ENCODE measurements at places on chromosomes 13 and 19.

DNA sequence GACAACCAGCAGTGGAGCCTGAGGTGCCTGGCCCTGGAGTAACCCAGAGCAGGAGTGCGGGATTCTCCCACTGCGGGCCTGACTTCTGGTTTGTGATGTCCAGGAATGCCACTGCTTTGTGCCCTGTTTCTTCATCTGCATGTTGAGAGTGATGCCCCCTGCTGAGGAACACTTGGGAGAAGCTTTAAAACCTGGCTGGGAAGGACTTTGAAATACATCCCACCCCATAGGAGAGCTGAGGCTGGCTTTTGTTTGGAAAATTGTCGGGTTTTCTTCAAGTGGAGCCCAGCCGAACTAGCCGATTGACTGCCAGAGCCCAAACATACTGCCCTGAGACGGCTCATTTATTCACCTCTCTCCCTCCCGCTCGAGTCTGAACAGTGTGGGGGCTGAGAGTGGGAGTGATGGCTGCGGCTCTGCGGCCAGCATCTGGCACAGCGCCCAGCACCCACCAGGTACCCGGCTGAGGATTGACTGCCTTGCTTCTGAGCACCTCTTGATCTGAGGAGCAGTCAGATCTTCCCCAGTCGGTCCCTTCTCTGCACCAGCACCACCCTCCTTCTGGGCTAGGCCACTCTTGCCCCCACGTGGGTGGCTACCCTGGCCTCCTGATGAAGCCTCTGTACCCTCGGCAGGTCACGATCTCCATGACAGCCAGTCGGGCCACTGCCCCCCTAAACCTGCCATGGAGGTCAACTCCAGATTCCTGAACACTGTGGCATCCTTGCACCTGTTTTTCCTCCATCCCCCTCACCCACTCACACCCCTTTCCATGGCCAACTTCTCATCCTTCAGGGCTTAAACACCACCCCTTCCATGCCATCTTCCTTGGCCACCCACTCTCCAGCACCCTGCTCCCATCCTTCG lies 148.9 kb downstream of the SIPA1L3 start:
- peak; percentile 62 for DNase-seq

- peak; percentile 4 for DNase-seq
These were observed 69.8 kb downstream of the KCNRG start for GRCh38 chr13:50085063-50085462.

GRCh38 chr19:984165-984967 lies at the start of gene WDR18:
TSS of gene WDR18 (plus strand) at chr19:984345. CDS start at chr19:984354, 9 bp downstream.
- DNase-seq: peak; percentile 96

DNA sequence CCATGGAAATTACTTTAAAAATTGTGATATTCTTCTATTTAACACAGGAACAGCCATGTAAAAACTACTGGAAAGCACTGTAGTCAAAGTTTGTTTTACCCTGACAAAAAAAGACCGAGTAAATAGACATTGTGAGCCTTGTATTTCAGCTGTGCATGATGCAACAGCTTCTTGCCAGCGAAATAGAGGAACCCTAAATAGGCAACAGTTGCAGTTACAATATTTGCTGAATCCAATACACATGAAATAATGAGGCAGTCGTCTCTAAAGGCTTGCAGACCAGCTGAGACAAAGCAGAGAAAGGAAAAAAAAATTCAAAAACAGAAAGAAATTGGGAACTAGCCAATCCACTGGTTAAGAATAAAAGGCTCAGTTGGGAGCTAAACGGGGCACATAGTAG lies 1001.1 kb downstream of the OLFM4 start:
- no peak for DNase-seq

GRCh38 chr19:49976496-49976895 lies 15.5 kb upstream of the SIGLEC11 start:
- no peak for DNase-seq

GRCh38 chr13:102812611-102813287 lies 13.8 kb downstream of the BIVM start:
- peak; percentile 5 for DNase-seq

- DNase-seq: no peak
These were observed 53.4 kb downstream of the TSSK6 start for GRCh38 chr19:19461671-19462622.

DNA sequence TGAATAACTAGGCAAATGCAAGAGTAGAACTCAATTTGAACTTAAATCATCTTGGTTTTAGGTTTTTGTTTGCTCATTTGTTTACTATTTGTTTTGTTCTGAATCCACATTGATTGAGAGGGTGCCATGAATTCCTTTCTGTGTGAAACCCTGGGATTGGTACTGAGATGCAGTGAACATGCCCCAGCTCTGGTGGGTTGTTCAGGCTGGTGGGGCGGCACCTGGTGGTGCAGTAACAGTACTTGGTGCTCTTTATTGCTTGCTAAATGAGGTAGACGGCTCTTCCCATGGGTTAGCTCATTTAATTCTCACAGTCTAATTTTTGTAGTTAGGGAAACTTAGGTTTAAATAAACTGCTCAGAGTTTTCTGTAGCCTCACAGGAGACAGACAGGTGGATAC lies 48.4 kb downstream of the WASF3 start:
- no peak for DNase-seq

DNA sequence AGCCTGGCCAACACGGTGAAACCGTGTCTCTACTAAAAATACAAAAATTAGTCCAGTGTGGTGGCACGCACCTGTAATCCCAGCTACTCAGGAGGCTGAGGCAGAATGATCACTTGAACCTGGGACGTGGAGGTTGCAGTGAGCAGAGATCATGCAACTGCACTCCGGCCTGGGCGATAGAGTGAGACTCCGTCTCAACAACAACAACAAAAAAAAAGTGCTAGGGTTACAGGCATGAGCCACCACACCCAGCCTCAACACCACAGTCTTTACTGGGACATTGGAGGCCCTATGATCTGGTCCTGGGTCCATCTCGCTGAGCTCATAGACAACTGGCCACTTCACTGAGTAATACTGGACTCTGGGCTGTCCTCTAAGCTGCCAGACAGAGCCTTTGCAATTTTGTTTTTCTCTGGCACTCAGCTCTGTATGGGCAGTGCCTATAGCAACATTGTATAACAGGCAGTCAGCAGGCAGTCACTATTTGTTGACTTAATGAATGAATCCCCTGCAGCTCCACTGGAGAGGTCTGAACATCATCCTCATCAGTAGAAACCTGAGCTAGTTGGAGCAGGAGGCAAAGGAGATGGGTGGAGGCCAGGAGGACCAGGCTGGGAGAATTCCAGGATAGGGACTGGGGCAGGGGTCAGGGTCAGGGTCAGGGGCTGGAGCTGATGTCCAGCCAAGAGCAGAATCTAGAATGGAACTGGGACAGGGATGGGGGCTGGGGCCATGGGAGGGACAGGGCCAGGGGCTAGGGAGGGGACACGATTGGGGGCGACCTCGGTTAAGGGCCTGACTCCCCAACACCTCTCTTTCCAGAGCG lies 8.1 kb downstream of the BLOC1S3 start:
- DNase-seq: no peak

GRCh38 chr13:55816976-55817601 lies 1323.6 kb upstream of the PRR20A start:
- DNase-seq: no peak

DNA sequence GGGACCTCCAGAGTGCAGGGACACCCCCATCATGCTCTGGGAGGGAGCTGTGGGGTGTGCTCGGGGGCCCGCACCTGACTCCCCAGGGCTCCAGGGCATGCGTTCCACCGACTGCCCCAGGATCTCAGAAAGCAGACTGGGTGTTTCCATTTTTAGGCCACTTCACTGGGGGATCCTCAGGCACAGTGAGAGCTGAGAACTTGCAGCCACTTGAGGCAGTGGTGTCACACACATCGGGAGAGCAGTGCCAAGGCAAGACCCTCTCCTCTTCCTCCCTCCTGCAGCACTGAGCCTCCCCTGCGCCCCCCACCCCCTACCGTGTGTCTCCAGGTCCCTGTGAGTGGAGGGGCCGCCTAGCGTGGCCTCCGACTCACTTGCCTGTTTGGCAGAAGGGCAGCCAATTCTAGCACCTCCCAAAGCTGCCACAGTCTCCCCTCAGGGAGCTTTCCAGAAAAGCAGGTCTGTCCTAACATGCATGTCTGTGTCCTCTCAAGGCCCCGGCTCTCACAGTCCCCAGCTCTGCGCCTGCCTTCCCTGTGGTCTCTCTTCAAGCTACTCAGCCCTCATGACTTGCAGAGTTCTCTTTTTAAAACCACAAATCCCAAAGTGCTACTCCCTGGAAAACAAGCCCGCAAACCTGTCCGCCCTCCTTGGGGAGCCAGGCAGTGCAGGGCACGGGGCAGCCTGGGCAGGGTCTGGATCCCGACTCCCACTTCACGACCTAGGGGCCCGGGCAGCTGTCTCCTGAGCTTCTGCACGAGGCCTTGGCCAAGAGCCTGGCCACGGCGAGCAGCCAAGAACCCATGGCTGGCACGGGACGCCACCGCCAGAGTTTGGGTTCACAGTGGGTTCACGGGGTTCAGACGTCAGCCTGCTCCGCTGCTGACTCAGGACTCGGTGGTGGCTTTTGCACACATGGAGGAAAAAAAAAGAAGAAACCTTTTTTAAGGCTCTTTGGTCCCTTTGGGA lies 94.1 kb downstream of the STK24 start:
- DNase-seq: no peak

DNA sequence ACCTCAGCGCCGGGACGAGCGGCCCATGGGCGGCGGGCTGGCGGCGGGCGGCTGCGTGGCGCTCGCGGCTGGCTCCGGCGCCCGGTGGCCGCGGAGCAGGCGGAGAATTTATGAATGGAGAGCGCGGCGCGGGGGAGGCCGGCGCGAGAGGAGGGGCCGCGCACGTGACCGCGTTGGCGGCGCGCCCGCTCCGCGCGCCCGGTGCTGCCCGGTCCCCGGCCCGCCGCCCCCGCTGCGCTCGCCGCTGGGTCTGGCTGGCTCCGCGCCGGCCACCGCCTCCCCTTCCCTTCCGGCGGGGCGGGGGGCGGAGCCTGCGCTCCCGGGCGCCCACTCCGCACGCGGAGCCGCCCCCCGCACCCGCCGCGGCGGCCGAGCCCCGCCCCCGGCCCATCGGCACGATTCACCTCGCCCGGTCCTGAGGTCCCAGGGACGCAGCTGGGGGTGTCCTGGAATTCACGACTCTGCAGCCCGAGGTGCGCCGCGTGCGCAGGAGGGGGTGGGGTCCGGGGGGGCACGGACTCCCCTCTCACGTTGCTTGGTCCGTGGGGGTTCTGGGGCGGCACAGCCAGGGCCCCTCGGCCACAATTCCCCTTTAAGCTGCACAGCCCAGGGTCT lies at the start of gene CBARP:
Gene CBARP (minus strand): TSS at position 252 of the 615 bp plus-strand sequence. CDS start 1,905 bp downstream, outside the sequence.
- DNase-seq: peak; percentile 38

DNA sequence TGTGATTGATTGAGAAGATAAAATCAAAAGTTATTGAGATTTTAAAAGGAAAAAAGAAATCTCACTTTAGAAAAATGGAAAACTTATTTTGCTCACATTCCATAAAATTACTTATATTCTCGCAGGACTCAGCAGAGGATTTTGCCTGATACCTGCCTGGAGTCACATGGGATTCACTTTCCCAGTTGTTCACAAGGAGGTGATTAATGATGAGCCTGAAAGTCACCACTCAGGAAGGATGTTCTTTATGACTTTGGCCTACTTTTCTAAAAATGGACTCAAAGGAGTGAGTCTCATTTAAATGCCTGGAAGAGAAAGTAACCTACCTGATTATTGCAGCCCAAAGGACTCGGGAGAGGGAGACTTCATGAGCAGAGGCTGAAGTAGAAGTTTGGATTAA lies 34.5 kb upstream of the FAM216B start:
- no peak for DNase-seq

GRCh38 chr19:41617941-41618730 lies 8.7 kb downstream of the CEACAM4 start:
- DNase-seq: no peak

DNA sequence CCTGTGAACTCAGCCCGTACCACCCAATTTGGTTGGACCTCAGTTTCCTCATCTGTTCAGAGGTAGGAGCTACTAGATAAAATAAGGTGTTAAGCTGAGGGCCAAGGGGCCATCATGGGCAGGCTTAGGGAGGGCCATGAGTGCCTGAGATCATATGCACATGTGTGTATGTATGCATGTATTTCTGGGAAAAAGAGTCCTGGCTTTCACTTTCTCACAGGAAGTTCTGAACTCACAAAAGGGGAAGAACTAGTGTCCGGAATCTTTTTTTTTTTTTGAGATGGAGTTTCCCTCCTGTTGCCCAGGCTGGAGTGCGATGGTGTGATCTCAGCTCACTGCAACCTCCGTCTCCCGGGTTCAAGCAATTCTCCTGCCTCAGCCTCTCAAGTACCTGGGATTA lies 18.9 kb downstream of the TGFB1 start:
- no peak for DNase-seq

DNA sequence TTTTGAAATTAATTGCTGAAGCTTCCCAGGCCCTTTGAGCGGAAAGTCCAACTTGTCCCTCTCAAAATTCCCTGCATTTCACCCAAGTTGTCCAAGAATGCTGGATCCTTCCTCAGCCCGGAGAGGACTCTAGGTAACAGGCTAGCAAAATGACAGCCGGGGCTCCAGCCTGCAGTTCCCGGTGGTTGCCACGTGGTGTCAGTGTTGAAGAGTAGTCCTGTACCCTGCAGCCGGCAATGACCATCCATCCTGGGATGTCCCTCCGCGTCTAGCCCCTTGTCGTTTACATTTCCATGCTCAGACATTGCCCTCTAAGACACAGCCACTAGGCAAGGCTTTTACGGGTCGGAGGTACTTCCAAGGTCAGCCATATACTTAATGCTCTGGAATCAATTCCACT lies 31.4 kb upstream of the MTIF3 start:
- peak; percentile 17 for DNase-seq

- DNase-seq: no peak
These were observed 259.4 kb upstream of the DACH1 start for GRCh38 chr13:72126424-72126823.

DNA sequence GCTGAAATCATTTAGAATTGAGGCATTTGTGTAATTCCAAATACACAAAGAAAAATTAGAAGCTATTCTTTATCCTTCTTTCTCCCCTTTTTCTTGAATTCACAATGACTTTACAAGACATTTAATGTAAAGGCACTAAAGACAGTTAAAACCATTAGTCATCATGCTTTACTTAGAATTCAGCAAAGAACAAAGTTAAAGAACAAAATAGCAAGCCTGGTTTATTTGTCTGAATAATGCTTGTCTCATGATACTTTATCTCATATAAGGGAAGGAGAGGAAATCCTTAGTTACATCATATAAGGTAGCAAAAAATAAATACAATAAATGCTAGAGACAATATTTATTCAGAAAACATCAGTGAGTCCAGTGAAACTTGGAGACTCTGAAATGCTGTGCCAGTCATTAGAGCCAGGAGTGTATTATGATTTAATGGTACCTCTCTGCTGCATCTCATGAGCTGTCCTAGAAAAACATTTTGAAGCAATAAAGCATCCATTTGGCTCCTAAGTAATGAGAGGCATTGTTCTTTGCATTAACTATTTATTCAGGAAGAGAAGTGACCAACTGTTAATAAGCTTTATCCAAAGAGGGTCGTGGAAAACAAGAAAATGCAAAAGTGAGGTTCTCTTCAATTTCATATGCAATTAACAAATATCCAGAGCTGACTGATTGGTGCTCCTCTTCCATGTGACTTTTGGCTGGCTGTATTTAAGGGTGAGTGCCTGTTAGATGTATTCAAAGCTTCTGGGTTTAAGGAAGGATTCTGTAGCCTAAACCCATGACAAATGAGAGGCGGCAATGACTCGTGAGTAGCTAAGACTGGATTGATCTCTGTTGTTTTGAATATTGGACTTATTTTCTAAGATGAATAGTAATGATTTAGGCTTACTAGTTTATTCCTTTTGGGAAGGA lies 105.0 kb downstream of the DGKH start:
- DNase-seq: no peak

- peak; percentile 81 for DNase-seq
These were observed at the start of gene GAMT for GRCh38 chr19:1401138-1401888. TSS of gene GAMT (minus strand) at chr19:1401542. CDS start at chr19:1401476, 66 bp downstream.

GRCh38 chr13:94662274-94662945 lies 49.9 kb downstream of the SOX21 start:
- no peak for DNase-seq

- DNase-seq: no peak
These were observed 11.5 kb downstream of the TECR start for GRCh38 chr19:14540741-14541525.
